ENCODE measurements at places on chromosomes 7 and 10.

GRCh38 chr10:17847585-17848296 lies 38.6 kb downstream of the MRC1 start:
- no peak for DNase-seq

DNA sequence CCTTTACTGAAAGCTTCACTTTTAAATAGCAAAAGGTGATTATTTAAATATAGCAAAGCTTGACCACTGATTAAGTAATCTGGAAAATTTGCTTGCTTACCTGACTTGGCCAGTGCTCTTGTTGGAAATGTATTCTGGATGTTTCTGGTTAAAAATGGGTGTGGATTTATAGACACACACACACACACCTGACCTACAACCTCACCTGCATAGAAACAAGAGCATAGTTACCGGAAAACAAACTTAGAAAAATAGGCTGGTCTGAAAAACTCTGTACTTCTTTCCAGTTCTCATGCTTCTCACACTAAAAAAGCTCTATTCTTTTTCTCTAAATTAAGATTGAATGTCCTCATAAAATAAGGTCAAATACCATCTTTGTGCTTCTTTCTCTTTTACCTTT lies at the start of gene AGR3:
Gene AGR3 (minus strand): TSS at position 140 of the 400 bp plus-strand sequence. CDS start 3,365 bp downstream, outside the sequence.
- DNase-seq, result no peak

- DNase-seq, result no peak
Observed at GRCh38 chr7:134394056-134394455, 64.8 kb downstream of the AKR1B1 start.

DNA sequence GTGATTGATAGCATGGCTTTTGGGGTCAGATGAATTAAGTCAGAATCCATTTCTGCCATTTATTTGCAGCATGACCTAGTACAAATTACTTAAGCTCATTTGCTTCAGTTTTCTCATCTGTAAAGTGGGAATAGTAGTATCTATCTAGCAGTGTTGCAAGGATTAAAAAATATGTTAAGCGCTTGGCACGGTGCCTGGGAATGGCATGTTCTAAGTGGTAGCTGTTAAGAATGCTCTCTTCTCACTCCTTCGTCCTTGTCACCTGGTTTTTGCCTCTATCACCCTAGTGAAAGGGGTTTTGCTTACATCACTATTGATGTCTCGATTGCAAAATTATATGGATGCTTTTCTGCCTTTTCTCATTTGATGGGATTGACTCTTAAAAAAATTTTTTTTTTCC lies 7.4 kb downstream of the TMEM248 start:
- DNase-seq, result no peak

- DNase-seq, result no peak
Observed at GRCh38 chr7:7352845-7353244, 170.5 kb downstream of the C1GALT1 start.

DNA sequence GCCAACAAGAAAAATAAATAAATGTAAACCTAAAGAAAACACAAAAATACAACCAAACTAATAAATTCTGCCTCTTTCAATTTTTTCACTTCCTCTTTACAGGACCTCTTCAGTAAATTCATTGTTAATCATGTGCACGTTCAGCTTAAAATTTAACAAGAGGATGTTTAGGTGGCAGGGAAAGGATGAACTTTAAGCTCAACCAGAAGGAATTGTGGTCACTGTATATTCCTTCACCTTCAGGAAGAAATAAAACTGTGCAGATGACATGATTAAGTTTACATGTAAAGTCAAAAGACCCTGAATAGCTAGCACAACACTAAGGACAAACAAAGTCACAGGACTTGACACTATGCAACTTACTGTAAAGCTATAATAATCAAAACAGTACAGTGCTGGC lies 33.0 kb downstream of the KIF5B start:
- no peak for DNase-seq

GRCh38 chr10:26787362-26787761 lies 73.4 kb downstream of the ABI1 start:
- no peak for DNase-seq

DNA sequence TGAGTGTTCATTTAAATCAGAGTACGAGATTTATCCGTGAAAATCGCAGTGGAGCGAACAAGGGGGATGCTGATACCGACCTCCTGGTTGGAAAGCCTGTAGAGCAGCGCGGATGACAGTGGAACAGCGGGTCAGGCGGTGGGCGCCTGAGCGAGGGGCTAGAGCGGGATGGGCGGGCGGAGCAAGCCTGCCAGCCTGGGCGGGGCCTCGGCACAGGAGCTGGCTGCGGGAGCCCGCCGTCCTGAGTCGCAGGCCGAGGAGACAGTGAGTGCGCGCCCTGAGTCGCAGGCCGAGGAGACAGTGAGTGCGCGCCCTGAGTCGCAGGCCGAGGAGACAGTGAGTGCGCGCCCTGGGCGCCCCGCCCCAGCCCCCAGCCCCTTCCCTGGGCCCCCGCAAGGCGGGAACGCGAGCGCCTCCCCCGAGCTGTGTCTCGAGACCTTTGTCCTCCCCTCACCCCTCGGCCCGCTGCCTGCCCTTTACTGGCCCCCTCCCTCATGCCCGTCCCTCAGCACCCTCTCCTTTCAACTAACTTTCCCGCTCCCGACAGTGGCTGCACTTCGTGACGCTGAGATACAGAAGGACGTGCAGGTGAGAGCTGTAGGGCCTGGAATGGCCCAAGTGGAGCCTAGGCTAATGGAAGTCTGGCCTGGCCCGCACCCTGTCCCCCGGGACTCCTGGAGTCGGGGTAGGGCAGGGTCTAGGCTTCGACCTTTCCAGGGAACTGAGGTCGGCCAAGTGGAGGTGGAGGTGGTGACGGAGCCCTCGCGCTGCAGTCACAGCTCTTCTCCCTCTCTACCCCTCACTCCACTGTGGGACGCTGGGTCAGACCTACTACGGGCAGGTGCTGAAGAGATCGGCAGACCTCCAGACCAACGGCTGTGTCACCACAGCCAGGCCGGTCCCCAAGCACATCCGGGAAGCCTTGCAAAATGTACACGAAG lies at the start of gene AS3MT:
Gene AS3MT (plus strand): TSS at position 213 of the 941 bp plus-strand sequence. CDS start 123 bp downstream, at position 336.
- DNase-seq, result no peak

- no peak for DNase-seq
Observed at GRCh38 chr7:155660758-155661093, 16.3 kb downstream of the RBM33 start.

Data from stimulated activated CD4-positive, alpha-beta T cell treated with anti-CD3 and anti-CD28 coated beads, Interleukin-1b, Interleukin-23, amount 100 ng/mL, for 1 hour (primary cell).